Putamen (tissue), 1 donor: ENCODE measurements at places on chromosomes 3 and 15.

DNA sequence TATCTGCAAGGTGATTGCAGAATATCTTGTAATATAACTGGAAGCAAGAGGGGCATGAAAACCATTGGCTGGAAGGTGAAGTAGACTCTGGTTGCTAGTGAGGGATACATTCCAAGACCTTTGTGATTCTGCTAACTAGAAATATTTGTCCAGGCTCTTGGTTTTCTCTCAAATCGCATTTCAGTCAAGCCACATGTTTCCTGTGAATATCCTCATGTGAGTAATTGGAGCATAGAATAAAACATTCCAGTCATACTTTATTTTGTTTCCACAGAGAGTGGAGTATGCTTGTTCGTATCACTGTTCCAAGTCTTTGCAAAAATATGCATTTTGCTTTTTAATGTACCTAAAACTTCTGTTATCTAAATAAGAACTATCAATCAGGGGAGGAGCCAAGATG is 850.0 kb downstream of the EPHA3 start:
- DNase-seq = no peak

- peak; percentile 69 for DNase-seq
Measured at GRCh38 chr3:181326637-181327223, 337.2 kb upstream of the DNAJC19 start.

- no peak for DNase-seq
Measured at GRCh38 chr15:74127954-74128784, 2.2 kb upstream of the ISLR2 start.

GRCh38 chr3:102140116-102140515 is 290.8 kb downstream of the NFKBIZ start:
- DNase-seq = no peak

DNA sequence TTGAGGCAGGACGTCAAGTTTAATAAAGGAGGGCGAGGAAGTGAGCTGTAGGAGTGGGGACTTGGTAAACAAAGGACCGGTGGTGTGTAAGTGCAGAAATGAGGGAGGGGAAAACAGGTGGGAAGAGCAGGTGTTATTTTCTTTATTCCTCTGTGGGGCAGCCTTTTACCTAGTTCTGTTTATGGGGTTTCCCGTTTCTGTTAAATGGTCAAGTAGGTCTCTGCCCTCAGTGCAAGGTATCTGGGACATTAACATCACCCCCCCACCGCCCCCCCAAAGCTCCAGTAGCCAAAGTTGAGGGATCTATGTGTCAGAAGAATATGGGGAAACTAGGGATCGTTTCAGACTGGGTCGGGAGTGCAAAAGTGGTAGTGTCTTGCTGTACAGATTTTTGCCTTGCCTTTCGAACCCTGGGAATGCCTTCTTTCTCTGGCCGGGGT is 893 bp downstream of the MGA start:
- DNase-seq = no peak

DNA sequence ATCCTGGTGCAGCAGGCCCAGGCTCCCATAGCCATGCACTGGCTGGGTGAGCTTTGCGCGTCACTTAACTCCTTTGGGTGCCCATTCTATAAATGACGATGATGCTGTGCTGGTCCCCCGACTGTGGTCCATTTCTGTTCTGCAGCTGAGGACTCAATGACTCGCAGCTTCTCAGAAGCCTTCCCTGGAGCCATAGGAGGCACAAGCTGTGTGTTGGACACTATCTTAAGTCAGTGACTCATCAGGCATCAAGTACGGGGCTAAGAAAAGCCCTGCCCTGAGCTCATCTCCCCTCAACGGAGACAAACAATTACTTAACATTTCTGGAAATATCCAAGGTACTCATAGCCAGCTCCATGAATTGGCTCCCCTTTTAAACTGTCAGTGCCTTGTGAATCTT is 13.8 kb upstream of the MUSTN1 start:
- no peak for DNase-seq

- no peak for DNase-seq
Measured at GRCh38 chr3:59254433-59254832, 204.6 kb upstream of the CFAP20DC start.

GRCh38 chr15:71303977-71304376 is 188.7 kb downstream of the THSD4 start:
- no peak for DNase-seq

- no peak for DNase-seq
Measured at GRCh38 chr3:50478671-50479260, 24.7 kb downstream of the CACNA2D2 start.

GRCh38 chr15:75346796-75347221 is at the start of gene NEIL1:
NEIL1 (plus strand) TSS chr15:75347039; CDS start chr15:75348906, 1,867 bp downstream.
- DNase-seq = no peak

- DNase-seq = peak; percentile 25
Measured at GRCh38 chr3:114756506-114757279, 390.4 kb downstream of the ZBTB20 start.

DNA sequence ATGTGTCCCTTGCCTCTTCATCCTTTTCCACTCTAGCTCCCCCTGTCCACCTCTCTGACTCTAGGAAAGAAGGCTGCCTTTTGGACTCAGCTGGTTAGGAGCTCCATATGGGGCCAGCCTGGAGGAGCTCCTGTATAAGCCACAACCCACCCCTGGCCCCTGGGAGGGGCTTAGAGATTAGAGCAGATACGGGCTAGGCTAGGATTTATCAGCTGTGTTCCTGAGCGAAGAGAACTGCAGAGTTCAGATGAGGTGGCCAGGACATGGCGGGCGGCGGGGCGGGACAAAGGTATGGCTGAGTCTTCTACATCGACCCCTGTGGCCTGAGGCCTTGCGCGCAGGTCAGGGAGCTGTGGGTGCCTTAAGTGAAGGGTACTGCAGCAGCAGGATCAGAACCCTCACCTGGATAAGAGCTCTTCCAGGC is 7.9 kb downstream of the NBEAL2 start:
- no peak for DNase-seq

- DNase-seq = no peak
Measured at GRCh38 chr3:43062564-43063040, 43.3 kb downstream of the POMGNT2 start.

DNA sequence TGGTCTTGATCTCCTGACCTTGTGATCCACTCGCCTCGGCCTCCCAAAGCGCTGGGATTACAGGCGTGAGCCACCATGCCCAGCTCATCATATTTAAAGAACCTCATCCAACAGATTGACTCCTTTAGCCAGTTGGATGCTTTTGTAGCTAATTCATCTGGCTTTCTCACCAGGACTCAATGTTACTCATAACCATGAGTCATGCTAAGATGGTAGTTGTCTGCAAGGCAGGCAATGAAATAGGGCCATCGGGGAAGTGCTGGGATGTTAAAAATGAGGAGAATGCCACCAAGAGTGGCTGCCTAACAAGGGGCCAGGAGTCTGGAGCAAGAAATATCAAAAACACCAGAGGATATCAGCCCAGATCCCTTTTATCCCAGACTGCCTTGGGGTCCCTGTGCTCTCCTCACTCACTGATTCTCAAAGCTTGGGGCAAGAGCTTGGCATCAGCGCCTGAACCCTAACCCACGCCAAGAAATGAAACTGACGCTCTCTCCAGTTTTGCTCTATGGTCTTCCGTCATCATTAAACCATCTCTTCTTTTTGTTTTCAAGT is 7.4 kb upstream of the PCOLCE2 start:
- no peak for DNase-seq

- no peak for DNase-seq
Measured at GRCh38 chr3:70771426-70772147, 459.1 kb upstream of the MDFIC2 start.

DNA sequence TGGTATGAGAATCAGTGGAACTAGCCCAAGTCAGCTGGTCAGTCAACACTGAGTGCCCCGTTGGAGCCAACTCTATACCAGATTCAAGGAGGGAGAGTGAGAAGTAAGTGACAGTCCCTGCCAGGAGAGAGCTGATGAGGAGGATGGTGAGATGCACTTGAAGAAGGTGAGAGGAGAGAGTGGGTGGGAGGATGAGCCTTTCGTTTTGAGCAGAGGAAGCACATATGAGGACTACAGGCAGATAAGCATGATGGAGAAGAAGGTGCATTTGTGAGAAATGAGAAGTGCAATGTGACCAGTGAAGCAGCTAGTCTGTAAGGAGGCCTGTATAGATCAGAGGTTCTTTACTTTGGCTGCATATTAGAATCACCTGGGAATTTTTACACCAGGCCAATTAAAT is 40.4 kb downstream of the NME9 start:
- DNase-seq = no peak

DNA sequence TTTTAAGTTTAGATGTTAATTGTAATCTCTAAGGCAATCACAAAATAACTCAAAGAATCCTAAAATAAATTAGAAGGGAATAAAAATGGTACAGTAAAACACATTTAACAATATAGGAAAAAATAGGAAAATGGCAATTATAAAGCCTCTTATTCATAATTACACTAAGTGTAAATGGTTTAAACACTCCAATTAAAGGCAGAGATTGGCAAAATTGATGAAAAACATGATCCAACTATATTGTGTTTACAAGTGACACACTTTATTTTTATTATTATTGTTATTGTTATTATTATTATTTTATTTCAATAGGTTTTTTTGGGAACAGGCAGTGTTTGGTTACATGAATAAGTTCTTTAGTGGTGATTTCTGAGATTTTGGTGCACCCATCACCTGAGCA is 48.7 kb upstream of the DYNC1LI1 start:
- DNase-seq = no peak

GRCh38 chr3:1292571-1293071 is 199.8 kb downstream of the CNTN6 start:
- DNase-seq = no peak

- no peak for DNase-seq
Measured at GRCh38 chr3:170757038-170757437, 113.0 kb downstream of the RPL22L1 start.

- DNase-seq = no peak
Measured at GRCh38 chr15:56208641-56209155, 35.0 kb downstream of the RFX7 start.

GRCh38 chr3:43620831-43621655 is 768 bp downstream of the ANO10 start:
- DNase-seq = peak; percentile 15

- no peak for DNase-seq
Measured at GRCh38 chr3:71524672-71525071, 58.9 kb downstream of the FOXP1 start.

GRCh38 chr3:84442533-84442932 is 516.3 kb upstream of the CADM2 start:
- no peak for DNase-seq

DNA sequence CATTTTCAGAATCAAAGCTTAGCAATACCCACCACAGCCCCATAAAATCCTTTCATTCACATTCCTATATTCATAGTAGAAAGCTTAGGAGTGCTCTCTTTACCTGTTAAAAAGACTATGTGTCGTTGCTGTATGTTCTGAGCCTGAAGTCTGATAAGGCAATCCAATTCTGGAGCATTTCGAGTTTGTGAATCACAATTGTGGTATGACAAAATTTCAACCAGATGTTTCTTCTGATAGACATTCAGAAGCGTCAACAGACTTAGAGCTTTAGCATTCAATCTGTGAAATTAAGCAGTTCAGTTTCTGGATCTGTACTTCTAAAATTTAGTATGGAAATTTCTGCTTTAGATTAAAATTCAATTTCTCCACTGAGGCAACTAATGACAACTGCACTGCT is 58.3 kb downstream of the TASOR start:
- DNase-seq = no peak

- DNase-seq = no peak
Measured at GRCh38 chr3:10417847-10418246, 87.5 kb downstream of the ATP2B2 start.

- no peak for DNase-seq
Measured at GRCh38 chr3:194138732-194139070, 2.8 kb downstream of the HES1 start.

DNA sequence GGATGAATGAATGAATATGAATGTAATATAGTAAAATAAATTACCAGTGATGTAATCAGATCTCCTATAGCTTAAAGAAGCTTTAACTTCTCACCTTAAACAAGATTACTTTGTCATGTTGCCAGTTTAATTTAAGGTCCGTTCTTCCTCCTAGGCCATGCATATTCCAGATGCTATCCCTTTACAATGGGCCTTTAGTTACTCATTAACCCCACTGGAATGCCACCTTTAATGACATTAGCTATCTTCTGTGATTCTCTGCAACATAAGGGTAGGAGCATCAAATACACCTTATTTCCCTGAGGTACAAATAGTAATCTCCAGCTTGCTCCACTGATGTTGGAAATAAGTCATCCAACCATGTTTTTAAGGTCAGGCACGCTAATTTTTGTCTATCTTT is 63.0 kb upstream of the TIMP4 start:
- no peak for DNase-seq

DNA sequence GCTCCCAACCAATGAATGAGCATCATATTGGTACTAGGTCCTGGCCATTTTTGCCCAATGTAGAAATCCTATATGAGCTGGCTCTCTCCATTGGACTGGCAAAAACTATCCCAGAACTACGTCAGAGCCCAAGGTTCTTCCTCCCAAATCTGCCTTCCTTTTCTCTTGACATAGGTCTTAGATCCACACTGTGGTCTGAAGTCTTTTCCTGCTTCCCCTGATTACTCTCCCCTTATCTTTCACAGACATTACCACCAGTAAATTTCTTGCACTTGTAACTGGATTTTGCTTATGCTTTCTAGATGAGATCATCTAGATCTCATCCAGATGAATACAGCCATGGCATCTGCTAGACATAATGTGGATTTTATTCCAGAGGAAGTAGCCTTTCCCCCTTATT is 141.2 kb upstream of the GADL1 start:
- no peak for DNase-seq

DNA sequence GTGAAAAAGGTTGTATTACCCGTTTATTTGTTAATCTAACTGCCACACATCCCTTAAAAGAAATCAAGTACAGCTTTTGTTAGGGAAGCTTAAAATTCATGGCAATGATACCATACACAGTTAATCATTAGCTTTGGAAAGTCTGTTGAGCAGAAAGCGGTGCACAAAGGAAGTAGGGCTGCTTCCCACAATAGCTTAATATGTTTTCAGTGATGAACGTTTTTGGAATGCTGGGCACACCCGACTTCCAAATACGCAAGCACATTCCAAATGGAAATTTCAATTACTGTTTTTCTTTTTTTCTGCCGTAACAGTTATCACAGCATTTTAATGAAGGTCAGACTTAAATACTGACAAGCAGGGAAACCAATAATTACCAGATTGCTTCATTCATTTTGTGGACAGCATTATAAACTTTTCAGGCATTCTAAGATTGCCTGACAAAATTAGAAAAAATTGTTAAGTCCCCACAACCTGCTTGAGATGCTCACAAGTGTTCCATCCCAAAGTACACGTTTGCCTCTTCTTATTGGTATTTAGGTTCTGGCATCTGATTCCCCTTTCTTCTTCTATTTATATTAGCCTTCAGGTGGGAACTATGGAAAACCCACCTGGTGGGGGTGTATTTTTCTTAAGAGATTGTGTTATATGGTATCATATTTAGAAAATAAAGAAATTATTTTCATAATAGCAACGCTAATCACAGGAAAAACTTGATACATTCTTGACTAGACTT is 1.1 kb upstream of the ECT2 start:
- DNase-seq = peak; percentile 12
